ENCODE measurements at places on chromosomes 7 and 10. TPM values are rescaled to one million over a fixed set of nuclear protein-coding genes. Genes with fewer than 3 reads are reported as not detected.
A peak's percentile ranks its signal among the peaks of the same experiment; 100 is the strongest.

The OGDH gene
- 84.7 TPM for total RNA-seq

The TWIST1 gene
- 8.5 TPM for total RNA-seq

The AS3MT gene
- 1.2 TPM for total RNA-seq

The FKBP6 gene
- total RNA-seq, result not detected

The NUDT13 gene
- total RNA-seq, result 1.7 TPM

The SFTPA2 gene
- 1.6 TPM for total RNA-seq

DNA sequence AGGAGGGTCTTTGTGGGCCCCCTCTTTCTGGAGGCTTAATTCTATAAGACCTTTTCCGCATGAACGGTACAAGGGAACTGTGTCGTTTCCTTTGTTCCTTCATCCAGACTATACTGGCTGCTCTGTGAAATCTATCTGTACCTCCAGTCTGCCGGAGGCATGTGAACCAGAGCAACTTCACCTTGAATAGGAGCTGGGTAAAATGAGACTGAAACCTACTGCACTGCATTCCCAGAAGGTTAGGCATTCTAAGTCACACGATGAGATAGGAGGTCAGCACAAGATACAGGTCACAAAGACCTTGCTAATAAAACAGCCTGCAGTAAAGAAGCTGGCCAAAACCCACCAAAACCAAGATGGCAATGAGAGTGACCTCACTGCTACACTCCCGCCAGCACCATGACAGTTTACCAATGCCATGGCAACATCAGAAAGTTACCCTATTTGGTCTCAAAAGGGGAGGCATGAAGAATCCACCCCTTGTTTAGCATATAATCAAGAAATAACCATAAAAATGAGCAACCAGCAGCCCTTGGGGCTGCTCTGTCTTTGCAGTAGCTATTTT, 36.8 kb upstream of the INPP5F start:
- no peak overlapping the region for H3K4me3 ChIP-seq
- H3K36me3 ChIP-seq, result no peaks in the 10 kb centered on the region
- H3K27me3 ChIP-seq, result no peaks in the 10 kb centered on the region

DNA sequence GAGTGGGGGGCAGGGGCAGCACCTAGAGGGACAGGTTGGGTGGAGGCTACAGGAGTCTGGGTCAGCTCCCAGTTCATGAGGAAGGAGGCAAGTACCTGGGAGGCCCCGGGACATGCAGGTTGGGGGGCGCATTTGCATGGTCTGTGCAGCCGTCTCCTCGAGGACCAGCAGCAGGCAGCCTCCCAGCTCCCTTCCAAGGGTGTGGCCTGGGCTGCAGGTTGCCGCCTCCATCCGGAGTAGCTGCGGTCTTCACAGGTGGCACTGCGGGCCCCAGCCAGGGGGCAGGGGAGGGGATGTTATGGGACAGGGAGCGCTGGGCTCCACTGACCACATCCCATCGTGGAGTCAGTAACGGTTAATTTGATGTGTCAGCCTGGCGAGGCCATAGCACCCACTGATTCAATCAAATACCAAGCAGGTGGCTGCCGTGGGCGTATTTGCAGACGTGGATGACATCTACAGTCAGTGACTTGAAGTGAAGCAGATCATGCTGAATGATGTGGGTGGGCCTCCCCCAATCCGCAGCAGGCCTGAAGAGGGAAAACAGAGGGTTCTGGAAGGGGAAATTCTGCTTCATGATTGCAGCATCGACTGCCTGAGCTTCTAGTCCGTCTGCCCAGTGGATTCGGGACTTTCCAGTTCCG, 81.6 kb downstream of the PRKAG2 start:
- H3K27me3 ChIP-seq, result no peaks in the 10 kb centered on the region
- peak; percentile 52 for DNase-seq
- H3K27ac ChIP-seq, result no peak overlapping the region
- no peak overlapping the region for H3K4me3 ChIP-seq
- H3K4me1 ChIP-seq, result no peaks in the 10 kb centered on the region
- no peaks in the 10 kb centered on the region for H3K36me3 ChIP-seq

DNA sequence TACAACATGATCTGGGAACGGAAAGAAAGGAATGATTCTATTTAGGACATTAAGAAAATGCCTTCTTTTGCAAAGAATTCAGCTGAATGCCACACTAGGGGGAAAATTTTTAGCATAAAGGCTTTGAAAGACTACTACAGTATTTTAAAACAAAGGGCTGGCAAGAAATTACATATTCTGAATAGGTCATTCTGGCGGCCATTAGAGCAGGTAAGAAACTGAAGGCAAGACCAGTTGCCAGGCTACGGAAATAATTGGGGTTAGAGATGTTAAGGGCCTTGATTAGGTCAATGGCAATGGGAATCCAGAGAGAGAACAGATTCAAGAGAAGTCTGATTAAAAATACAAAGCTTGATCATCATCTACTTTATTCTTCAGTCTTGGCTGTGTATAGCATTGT, 3.8 kb upstream of the HECTD2 start:
- no peaks in the 10 kb centered on the region for H3K27me3 ChIP-seq
- H3K4me3 ChIP-seq, result no peak overlapping the region
- DNase-seq, result no peak

DNA sequence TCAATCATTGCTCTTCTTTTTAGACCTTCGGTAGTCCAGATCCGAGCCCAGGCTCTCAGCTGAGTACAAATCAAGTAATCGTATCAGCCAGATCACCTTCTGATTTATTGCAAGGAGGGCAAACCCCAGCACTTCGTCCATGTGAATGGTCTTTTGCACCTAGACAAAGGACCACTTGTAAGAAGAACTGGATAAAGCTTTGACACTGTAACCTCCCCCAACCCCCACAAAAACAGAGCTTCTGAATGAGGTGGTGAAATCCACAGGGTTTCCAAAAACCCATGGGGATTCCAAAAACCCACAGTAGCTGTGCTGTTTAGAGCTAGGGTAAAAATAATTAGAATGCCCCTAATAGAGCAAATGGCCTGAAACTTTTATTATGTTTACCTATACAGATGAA, 148.8 kb upstream of the ODAD2 start:
- no peaks in the 10 kb centered on the region for H3K27me3 ChIP-seq
- H3K4me1 ChIP-seq, result no peaks in the 10 kb centered on the region
- H3K27ac ChIP-seq, result no peak overlapping the region
- H3K4me3 ChIP-seq, result no peak overlapping the region
- DNase-seq, result no peak
- no peaks in the 10 kb centered on the region for H3K36me3 ChIP-seq

- no peak overlapping the region for H3K4me3 ChIP-seq
- peaks cover 6% of the 10 kb centered on the region for H3K36me3 ChIP-seq
- no peak overlapping the region for H3K27ac ChIP-seq
- H3K27me3 ChIP-seq, result no peaks in the 10 kb centered on the region
- no peaks in the 10 kb centered on the region for H3K4me1 ChIP-seq
These were observed 16.8 kb downstream of the TRIM8 start for GRCh38 chr10:102660888-102661657.

GRCh38 chr10:73561192-73561591, 29.9 kb downstream of the USP54 start:
- H3K27me3 ChIP-seq, result no peaks in the 10 kb centered on the region
- no peaks in the 10 kb centered on the region for H3K36me3 ChIP-seq
- no peaks in the 10 kb centered on the region for H3K4me1 ChIP-seq
- H3K27ac ChIP-seq, result no peak overlapping the region
- no peak for DNase-seq

DNA sequence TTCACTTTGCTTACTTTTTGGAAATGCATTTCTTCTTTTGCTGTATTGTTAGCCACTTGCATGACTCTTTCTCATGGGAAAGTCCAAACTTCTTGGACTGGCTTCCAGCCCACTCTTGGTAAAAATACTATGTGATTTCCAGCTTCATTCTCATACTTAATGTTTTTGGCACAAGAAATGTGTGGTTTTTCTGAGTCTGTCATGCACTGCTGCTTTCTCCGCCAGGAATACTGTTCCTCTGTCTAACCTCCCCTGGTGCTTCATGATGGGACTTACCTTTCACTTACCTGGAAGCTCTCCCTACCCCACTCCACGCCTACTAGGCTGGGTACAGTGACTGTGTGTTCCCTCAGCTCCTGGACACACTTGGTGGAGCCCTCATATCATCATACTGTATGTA, 18.7 kb downstream of the MGAM2 start:
- no peaks in the 10 kb centered on the region for H3K36me3 ChIP-seq
- H3K27ac ChIP-seq, result no peak overlapping the region
- H3K4me1 ChIP-seq, result peaks cover 3% of the 10 kb centered on the region

GRCh38 chr10:99779335-99779734, 3.1 kb upstream of the ABCC2 start:
- H3K4me3 ChIP-seq, result no peak overlapping the region
- no peaks in the 10 kb centered on the region for H3K27me3 ChIP-seq
- H3K36me3 ChIP-seq, result no peaks in the 10 kb centered on the region
- no peaks in the 10 kb centered on the region for H3K4me1 ChIP-seq
- no peak for DNase-seq

DNA sequence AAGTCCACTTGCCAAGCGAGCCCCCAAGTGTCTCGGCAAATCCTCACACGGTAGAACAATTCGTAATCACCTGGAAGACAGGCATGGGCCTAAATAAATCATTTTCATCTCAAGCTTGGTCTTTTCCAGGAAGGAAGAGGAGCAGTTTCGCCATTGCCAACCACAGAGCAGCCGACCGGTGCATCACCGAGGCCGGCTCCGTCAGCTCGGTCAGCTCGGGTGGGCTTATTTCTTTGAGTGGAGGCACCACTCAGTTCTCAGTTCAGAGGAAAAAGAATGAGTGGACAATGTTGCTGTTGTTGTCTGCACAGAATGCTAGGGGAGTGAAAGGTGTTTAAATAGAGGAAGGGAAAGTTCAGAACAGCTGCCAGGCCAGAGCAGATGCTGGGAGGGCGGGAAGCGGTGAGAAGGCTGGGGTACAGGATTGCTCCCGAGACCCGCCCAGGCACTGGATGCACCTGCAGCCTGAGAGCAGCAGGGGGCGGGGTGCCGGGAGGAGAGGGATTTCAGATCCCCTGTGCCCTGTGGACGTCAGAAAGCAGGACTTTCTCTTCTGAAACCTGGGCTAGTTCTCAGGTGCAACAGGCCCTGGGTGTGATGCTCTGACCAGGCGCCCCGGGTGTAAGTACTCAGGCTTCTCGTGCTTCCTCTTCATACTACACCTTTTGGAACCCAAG, 17.7 kb upstream of the IGFBP3 start:
- H3K36me3 ChIP-seq, result no peaks in the 10 kb centered on the region
- H3K4me1 ChIP-seq, result no peaks in the 10 kb centered on the region
- no peak overlapping the region for H3K27ac ChIP-seq
- DNase-seq, result no peak
- H3K4me3 ChIP-seq, result no peak overlapping the region

DNA sequence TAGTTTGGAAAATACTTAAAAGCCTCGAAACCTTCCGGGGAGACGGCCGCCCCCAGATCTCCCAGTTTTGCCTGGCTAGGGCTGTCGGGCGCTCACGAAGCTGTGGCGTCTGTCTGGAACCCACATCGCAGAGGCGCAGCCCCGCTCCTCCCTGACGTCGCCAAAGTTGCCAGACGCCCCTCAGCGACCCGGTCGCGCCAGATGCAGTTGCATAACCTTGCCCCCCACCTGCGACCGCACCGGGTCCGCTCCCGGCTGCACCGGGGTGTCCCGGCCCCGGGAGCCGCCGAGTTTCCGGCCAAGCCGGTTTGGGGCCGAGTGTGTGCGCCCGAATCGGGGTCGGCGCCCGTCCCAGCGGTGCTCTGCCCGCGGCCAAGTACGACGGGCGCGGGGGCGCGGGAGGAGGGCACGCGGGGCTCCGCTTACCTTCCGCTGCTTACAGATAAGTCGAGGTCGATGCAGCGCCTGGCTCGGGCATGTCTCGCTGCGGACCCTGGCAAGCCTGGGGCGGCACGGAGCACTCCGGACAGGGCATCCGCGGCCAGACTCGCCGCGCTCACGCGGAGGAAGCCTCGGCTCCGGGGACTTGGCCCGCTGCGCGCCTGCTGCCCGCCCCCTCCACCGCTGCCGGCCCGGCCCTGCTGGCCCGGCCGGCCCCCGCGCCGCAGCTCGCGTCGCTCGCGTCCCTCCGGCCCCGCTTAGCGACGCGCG, 665 bp downstream of the INSYN2A start:
- no peaks in the 10 kb centered on the region for H3K4me1 ChIP-seq
- DNase-seq, result no peak
- H3K27me3 ChIP-seq, result no peaks in the 10 kb centered on the region

DNA sequence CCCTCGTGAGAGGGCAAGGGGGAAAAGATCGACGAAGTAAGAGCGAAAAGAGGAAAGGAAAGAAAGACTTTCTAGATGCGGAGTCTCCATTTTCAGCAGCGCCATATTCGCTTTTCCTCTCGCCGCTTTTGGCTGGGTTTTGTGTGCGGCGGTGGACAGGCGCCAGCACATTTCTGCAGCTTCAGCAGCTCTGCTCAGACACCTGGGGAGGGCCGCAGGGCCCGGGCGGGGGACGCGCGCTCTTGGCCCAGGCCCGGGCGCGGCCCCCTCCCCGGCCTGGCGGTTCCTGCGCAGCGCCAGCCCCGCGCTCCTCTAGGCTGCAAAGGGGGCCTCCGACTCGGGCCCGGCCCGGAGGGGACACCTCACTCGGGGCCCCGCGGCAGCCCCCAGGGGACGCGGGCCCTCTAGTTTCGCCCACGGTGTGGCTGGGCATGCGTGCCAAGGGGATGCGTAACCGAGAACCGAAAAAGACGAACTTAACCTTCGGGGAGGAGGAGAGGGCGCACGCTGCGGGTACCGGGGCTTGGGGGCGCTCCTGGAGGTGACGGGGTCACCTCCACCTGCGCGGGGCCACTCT, 34.5 kb upstream of the EBLN1 start:
- peak; percentile 87 for DNase-seq
- peak overlapping the region; percentile 80 for H3K4me3 ChIP-seq
- no peaks in the 10 kb centered on the region for H3K4me1 ChIP-seq
- H3K27me3 ChIP-seq, result no peaks in the 10 kb centered on the region

GRCh38 chr7:48280100-48280499, 108.8 kb downstream of the ABCA13 start:
- no peaks in the 10 kb centered on the region for H3K4me1 ChIP-seq
- no peak overlapping the region for H3K4me3 ChIP-seq
- H3K27me3 ChIP-seq, result no peaks in the 10 kb centered on the region

DNA sequence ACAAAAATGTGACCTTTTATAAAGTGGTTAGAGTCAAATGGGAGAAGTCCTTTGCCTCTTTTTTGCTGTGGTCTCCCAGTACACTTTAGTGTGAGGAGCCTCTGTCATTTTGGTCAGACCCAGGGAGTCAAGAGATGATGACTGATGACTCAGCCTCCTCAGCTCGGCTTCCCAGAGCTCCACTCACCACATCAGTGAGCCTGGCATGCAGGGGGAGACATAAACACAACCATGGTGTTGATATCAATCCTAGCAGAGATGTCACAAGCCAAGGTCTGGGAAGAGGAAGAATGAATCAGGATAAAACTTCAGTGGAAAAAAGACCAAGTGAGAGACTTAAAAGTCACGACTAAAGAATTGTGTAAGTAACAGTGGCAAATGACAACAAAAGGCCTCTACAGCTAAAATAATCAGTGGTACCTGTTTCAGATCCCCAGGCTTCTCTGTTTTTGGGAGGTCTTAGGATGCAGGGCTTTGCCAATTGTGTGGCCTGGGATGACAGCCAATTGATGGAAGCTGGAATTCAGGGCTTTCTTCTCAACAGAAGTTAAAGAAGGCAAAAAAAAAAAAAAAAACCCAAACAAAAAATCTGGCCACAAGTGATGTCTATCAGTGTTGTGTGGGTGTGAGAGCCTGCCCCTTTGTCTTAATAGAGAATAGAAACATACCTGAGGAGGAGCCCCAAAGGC, 50.2 kb downstream of the TFAM start:
- H3K27ac ChIP-seq, result no peak overlapping the region
- H3K36me3 ChIP-seq, result no peaks in the 10 kb centered on the region
- H3K4me3 ChIP-seq, result no peak overlapping the region
- peaks cover 8% of the 10 kb centered on the region for H3K4me1 ChIP-seq
- H3K27me3 ChIP-seq, result no peaks in the 10 kb centered on the region
- DNase-seq, result no peak
